ENCODE measurements at places on chromosomes 1 and 21. TPM values are rescaled to one million over a fixed set of nuclear protein-coding genes. Genes with fewer than 3 reads are reported as not detected.

The CXADR gene
- 0.52 TPM for total RNA-seq

The FAM72C gene
- total RNA-seq: not detected

The AK5 gene
- 2.1 TPM for total RNA-seq

The COP1 gene
- 54.2 TPM for total RNA-seq

The EVI5 gene
- total RNA-seq: 54.7 TPM

The LORICRIN gene
- not detected for total RNA-seq

The DNASE2B gene
- total RNA-seq: not detected

The ZYG11B gene
- 32.3 TPM for total RNA-seq

- no peak for DNase-seq
- peak overlapping the region; percentile 16 for H3K4me3 ChIP-seq
- H3K4me1 ChIP-seq: no peaks in the 10 kb centered on the region
- no peaks in the 10 kb centered on the region for H3K36me3 ChIP-seq
- peaks cover 2% of the 10 kb centered on the region for H3K27me3 ChIP-seq
These were observed 1.5 kb downstream of the LHX8 start for GRCh38 chr1:75135573-75136194.

DNA sequence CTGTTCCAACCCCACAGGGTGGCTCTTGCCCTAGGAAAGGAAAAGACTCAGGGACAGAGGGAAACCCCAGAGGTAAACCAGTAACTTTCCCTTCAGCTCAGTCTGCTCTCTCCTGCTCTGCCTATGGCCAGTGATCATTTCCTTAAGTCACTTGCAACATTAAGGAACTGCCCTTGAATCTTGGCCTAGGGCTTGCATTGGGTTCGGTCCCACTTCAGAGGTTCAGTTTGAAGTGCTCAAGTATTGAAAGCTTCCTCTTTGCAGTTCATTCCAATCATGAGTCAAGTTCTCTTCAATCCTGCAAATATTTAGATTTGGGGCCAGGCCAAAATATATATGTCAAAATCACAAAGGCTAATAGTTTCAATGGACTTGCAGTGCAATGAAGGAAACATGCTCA lies 97.7 kb upstream of the IRF2BP2 start:
- H3K4me3 ChIP-seq: no peak overlapping the region
- H3K27me3 ChIP-seq: no peaks in the 10 kb centered on the region
- no peak for DNase-seq

GRCh38 chr1:25993197-25993951 lies 4.5 kb downstream of the PAFAH2 start:
- H3K4me3 ChIP-seq: no peak overlapping the region
- H3K36me3 ChIP-seq: peaks cover 2% of the 10 kb centered on the region
- H3K27me3 ChIP-seq: no peaks in the 10 kb centered on the region
- no peak overlapping the region for H3K27ac ChIP-seq
- no peak for DNase-seq

DNA sequence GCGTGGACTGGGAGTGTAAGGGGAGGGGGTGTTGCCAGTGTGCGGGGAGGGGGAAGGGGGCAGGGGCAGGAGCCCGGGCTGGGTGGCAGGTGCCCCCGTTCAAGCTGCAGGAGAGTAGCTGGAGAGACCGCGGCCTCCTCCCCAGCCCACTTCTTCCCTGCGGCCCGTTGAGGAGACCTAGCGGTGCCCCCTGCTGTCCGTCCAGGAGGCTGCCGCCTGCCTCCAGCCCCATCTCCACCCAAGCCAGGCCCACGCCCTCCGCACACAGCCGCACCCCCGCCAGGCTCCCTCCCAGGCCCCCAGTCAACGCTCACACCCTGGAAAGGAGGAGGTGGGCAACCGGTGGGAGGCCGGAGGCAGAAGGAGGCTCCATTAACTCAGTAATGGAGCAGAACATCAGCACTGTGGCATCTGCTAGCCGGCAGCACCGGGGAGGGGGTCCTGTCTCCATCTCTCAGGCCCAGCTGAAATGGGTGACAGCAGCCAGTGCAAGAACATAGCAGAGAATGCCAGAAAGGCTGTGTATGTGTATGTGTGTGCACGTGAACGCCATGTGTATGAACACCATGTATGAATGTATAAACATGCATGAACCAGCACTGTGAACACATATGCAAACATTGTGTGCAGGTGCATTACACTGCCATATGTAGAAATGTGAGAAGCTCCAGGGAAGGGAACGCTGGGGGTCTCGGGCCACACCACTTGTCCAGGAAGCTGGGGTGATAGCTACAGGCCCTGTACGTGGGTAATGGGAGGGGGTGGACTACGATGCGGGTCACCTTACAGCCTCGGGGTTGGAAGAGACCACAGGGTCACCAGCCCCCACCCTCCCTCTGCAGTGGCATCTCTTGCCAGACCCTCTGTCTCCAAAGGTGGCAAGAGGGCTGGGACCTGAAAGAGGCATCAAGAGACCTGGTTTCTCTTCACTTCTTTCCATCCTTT lies 84.6 kb downstream of the SYT2 start:
- H3K4me3 ChIP-seq: no peak overlapping the region
- H3K27ac ChIP-seq: no peak overlapping the region
